RWPE2 (cell line): ENCODE measurements at places on chromosomes 2 and 18.

DNA sequence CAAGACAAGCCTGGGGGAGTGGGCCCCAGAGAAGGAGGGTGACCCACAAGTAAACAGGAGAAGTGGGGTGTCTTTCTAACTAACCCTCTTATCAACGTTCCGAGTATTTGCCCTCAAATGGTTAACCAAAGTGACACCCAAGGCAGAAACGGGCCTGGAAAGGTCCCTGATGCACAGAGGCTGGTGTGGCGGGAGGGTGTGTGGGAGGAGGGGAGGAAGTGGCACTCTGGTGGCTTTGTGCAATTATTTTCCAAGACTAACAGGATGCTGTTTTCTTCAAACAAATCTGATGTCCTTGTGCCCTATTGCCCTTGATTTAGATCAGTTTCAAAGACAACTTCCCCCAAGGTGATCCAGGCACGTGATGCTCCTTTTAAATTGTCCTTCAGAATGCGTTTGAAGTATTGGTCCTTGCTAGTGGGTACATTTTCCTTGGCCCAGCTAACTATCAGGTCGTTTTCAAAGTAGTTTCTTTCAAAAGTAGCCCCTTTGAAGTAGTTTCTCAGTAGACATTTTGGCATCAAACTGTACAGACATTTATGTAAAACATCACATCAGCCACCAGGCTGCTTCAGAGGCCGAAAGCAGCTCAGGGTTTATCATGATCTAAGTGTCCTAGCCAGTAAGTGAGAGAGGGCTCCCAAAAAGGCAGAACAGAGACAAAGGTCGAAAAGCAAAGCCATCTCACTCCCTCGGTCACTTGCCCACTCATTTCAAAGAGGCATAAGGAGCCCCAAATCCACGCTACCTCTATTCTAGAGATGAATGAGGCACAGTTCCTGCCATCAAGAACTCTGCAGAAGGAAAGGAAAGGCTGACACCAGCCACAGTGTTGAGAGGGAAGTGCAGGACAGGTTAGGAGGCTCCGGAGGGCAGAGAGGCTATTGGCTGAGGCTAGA lies 371.1 kb upstream of the ID2 start:
- no peak for DNase-seq

DNA sequence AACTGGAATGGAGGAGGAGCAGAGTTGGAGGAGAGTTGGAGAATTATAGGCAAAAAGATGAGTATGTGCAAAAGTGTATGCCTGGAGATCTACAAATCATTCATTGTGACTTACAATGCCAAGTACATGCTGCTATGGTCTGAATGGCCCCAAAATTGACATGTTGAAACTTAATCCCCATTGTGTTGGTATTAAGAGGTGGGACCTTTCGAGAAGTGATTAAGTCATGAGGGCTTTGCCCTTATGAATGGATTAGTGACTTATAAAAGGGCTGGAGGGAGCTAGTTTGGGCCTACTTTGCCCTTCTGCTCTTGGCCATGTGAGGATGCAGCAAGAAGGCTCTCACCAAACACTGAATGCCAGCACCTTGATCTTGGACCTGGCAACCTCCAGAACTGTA lies 6.3 kb upstream of the RBMS1 start:
- DNase-seq: no peak

GRCh38 chr18:24585996-24586566 lies 125.6 kb downstream of the HRH4 start:
- no peak for DNase-seq

- no peak for DNase-seq
These were observed 19.2 kb upstream of the SEH1L start for GRCh38 chr18:12928641-12929040.

GRCh38 chr18:36460324-36460850 lies 162.9 kb downstream of the FHOD3 start:
- no peak for DNase-seq

GRCh38 chr2:235088496-235088921 lies 136.7 kb downstream of the SH3BP4 start:
- no peak for DNase-seq

GRCh38 chr2:73640511-73640911 lies 1.7 kb downstream of the NAT8 start:
- no peak for DNase-seq

DNA sequence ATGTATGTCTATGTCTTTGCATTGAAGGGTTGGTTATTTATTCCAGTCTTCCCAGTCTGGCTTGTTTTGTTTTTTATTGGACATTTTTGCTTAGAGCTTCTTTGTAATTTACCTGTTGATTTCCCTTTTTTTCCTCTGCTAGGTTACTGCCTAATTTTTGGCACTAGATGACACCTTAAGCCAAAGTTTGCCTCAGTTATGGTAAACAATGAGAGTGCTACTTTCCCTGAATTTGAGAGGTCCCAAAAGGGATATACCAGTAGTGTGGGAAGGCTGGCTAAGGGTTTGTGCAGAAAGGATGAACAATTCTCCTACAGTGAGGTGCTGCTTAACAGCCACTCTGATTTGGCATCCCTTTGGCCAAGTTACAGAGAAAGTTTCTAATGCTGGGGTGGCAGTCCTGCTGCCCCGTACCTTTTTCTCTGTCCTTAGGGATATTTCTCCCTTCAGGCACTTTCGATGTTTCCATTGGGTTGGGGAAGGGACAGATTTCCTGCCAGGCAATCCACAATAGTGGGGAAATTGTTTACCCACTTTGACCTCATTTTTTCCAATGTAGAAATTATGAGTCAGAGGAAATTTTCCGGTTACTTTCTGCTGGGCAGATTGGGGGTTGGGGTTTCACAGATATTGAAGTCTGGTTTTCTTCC lies 354.9 kb downstream of the PTPRM start:
- DNase-seq: no peak

- no peak for DNase-seq
These were observed 31.6 kb downstream of the B3GNT2 start for GRCh38 chr2:62227386-62228075.

GRCh38 chr2:881204-881918 lies 69.3 kb upstream of the SNTG2 start:
- DNase-seq: no peak

DNA sequence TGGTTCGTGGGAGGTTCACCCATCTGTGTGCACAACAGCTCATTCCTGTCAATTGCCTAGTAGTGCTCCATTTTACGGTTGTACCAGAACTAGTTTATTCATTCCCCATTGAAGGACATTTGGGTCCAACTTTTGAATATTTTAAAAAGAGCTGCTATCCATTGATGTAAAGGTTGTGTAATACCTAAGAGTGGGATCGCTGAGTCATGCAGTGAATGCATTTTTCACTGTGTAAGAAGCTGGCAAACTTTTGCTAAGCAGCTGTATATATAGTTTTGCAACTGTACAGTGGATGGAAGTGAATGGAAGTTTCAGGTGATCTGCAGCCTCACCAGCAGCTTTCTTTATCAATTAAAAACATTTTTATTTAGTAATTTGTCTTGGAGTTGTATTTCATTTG lies 104.5 kb downstream of the DCDC2C start:
- DNase-seq: no peak

- DNase-seq: no peak
These were observed 7.0 kb upstream of the LDAH start for GRCh38 chr2:20829861-20830260.

DNA sequence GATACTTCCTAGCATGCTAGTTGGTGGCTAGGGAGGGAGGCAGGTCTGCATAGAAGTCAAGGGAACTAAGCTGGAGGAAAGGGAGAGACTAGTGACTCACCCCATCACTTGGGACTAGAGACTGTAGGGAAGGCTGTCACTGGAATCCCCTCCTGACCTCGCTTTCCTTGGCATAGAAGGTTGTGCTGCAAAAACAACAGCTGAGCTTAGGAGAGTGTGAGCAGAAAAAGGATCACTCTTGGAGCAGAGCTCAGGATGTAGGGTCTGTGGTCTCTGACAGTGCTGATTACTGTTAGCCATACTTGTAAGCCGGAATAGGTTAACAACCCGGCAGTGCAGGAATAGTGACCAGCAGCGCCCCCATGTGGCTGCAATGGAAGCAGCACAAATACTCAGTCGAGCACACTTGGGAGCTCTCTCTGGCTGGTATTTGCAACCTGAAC lies 66.9 kb upstream of the SMAD2 start:
- no peak for DNase-seq

- DNase-seq: peak; percentile 33
These were observed 123.0 kb downstream of the CYP26B1 start for GRCh38 chr2:72024451-72025175.

DNA sequence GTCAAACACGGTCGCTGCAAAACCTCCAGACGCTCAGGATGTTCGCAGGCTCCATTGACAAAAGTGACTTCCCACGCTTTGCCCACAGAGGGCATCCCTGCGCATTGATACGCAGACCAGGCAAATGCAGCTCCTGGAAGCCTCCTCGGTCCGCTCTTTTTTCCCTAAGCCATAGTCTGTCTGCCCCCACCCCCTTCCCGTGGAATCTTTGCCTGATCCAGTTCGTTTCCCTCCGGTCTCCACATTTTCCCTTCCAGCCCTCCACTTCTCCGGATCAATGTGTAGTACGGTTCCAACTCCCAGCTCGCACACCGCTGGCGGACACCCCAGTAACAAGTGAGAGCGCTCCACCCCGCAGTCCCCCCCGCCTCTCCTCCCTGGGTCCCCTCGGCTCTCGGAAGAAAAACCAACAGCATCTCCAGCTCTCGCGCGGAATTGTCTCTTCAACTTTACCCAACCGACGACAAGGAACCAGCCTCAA lies at the start of gene DCC:
TSS of gene DCC (plus strand) at position 307 of the 481 bp plus-strand sequence. CDS start 591 bp downstream, outside the sequence.
- no peak for DNase-seq

- no peak for DNase-seq
These were observed 92.7 kb downstream of the PIK3C3 start for GRCh38 chr18:42047721-42048120.

DNA sequence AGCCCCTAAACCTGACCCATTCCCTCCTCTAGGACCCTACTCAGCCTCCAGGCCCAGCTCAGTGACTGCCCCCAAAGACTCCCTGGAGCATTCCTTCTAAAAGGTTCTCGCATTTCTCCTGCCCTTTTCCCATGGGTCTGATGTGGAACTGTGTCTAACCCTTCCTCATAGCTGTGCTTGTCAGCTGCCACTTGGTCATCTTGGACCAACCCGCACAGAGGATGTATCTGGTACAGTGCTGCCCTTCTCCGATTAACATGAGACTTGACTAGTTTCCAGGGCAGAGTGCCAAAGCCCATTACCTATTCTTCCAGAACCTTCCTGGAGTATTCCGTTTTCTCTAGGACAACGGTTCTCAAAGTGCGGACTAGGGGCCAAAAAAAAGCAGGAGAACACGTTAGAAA lies 518 bp upstream of the NFU1 start:
- no peak for DNase-seq

GRCh38 chr2:1024981-1025380 lies 74.3 kb downstream of the SNTG2 start:
- no peak for DNase-seq

DNA sequence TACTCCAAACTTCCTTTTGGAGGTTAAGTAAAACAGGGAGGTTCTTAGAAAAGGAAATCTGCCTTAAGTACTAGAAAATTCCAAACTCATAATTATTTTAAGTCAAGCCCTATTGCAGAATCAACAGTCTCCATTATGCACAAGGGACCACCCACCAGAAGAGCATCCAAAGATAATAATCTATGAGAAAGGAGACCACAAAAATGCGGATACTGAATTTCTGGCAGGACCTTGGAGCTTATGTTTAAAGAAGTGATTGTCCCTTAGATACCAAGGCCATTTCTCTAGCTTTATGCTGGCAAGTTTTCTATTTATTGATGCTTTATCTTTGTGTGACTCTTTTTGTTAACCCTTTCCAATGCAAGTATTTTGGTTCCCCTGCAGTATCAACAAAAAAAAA lies 404.0 kb upstream of the MMADHC start:
- DNase-seq: no peak

GRCh38 chr2:160928854-160929301 lies 231.3 kb upstream of the TANK start:
- DNase-seq: no peak

DNA sequence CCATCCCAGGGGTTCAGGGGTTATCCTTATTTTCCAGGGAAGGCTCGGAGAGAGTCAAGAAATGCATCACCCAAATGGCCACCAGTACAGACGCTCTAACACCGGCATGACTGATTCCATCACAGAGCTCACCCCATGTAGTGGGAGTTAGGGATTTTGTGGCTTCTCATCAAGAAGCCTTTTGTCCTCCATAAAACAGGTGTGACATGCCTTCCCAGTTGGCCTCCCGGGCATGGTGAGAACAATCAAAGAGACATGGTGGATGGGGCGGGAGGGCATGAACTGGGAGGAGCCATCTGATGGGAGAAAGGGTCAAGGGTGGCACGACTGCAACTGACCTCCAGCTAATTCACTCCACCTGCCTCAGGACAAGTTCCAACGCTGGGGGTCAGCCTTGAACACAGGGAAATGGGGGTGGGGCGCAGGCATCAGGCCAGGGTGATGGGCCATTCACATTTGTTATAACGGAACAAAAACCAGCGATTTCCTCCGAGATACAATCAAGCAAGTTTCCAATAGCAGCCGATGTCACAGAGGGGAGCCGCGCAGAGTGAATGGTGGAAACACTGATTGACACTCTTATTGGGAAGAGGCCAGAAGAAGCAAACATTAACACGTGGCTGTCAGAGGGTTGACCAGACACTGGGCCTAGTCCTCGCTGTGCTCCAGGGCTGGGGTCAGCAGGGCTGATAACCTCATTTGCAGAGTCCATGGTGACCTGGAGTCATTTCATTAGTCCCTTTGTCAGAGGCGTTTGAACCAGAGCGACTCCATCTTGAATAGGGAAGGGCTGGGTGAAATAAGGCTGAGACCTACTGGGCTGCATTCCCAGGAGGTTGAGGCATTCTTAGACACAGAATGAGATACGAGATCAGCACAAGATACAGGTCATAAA lies 80.5 kb upstream of the HPCAL1 start:
- no peak for DNase-seq

- no peak for DNase-seq
These were observed 64.3 kb upstream of the EPAS1 start for GRCh38 chr2:46232860-46233259.

DNA sequence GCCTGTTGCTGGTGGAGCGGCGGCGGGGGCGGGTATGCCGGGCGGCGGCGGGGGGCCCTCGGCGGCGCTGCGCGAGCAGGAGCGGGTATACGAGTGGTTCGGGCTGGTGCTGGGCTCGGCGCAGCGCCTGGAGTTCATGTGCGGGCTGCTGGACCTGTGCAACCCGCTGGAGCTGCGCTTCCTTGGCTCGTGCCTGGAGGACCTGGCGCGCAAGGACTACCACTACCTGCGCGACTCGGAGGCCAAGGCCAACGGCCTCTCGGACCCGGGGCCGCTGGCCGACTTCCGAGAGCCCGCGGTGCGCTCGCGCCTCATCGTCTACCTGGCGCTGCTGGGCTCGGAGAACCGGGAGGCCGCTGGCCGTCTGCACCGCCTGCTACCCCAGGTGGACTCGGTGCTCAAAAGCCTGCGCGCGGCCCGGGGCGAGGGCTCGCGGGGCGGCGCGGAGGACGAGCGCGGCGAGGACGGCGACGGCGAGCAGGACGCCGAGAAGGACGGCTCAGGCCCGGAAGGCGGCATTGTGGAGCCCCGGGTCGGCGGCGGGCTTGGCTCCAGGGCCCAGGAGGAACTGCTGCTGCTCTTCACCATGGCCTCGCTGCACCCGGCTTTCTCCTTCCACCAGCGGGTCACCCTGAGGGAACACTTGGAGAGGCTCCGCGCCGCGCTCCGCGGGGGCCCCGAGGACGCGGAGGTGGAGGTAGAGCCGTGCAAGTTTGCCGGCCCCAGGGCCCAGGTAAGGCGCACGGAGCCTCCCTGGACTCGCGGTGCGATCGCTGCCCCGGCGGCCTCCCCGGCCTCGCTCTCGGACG lies 1.0 kb downstream of the ZCCHC2 start:
- DNase-seq: peak; percentile 60

GRCh38 chr2:58939388-58939787 lies 698.3 kb upstream of the FANCL start:
- no peak for DNase-seq
